EL (cell line): ENCODE measurements at places on chromosomes 5 and 9.

GRCh38 chr5:41755705-41756104 lies 114.5 kb downstream of the OXCT1 start:
- no peak for DNase-seq

DNA sequence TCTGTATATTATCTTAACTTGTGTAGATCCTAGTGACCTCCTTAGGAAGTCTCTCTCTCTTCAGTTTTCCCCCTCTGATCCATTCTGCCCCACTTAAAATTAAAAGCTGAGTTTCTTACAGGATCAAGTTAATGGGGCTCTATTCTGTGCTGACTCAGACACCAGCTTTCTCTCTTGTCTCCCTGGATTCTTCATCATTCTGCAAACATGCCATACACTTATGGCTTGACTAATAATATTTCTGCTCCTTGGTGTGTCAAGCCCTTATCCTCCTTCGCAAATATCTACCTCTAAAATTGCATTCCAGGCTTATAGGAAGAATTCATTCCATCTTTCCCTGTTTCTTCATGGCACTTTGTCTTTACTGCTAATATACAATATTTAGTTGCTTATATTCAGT lies 18.1 kb downstream of the LRRC70 start:
- DNase-seq = peak; percentile 24

DNA sequence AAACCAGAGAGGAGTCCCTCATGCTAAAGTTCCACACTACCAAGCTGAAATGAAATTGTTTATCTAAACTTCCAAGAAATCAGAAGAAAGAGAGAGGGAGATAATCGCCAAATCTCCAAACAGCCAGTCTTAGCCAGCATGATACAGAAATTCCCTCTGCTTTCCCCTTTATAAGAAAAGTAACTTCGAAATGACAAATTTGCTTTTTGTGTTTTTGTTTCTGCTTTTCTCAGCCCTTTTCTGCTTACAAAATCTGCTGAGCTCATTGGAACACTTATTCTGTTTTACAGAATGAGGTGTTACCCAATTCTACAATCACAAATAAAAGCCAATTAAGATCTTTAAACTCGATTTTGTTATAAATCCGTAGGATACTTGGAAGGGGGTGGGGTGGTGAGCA lies 72.9 kb downstream of the SFXN1 start:
- no peak for DNase-seq

DNA sequence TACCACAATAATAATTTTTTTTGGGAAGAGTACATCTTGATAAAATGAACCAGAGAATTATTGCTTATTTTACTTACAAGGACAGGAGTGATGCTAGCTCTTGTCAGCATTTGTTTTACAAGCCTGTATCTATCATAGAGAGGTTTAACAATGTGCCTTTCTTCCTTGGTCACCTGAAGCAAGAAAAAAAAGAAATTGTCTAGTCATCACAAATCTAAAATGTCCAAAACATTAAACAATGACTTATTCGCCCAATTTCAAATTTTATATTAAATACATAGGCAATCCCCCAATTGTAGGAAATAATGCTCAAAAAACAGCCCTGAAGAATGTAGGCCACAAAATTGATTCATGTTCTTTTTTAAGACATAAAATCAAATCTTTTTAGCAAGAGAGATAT lies 56.6 kb downstream of the PKD2L2 start:
- no peak for DNase-seq

DNA sequence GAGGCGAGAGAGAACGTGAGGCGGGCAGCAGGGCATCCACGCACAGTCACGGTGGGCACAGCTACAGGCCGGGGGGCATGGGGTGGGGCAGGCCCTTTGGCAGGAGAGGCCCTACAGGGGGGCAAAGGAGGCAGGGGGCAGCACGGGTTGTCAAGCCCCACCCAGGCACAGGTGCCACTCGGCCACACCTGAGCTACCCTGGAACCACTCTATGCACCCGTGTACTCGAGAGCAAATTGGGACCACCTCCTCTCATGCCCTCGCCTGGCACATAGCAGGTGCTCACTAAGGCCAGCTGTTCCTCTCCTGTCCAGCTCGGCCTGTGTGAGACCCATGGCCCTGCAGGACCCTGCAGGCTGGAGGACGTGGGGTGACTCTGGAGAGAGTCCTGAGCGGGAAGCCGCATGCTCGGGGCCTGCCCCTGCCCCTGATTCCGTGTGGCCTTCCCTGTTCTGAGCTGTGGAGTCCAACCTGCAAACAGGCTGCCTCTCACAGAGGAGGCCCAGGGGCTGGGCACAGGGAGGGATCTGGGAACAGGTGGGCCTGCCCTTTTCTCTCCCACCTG lies 31.4 kb upstream of the SARDH start:
- no peak for DNase-seq

DNA sequence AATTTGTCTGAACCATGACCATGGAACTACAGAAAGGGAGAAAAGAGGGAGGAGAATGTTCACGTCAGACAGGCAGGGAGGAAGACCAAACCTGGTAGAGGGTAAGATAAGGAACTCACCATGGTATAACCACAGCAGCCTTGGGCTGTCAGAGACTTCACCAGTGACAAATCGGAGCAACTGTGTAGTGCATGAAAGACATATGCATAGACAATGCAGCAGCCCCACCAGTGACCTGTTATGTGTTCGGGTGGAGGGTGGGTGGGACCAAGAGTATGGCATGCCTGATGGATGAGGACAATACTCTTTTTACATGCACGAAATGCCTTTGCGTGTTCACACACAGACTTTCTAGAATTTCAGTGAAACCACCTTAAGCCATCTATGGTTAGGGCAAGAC lies 221.8 kb upstream of the RASEF start:
- no peak for DNase-seq

DNA sequence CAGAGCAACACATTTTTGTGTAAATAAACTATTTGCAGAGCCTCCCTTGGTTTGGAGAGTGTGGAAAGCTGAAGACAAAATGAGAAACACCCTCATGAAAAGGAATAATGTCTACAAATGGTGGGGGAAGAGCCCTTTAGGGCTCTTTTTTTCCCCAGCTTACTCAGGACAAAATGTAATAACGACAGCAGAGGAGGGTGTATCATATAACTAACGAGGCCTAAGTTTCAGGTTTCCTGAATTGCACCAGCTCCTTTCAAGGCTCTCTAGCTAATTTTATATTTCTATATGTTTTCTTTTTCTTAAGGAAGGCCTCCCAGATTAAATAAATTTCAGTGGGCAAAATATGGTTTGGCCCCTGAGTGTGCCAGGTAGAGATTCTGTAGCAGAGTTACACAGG lies 116.3 kb downstream of the FEM1C start:
- DNase-seq = no peak

DNA sequence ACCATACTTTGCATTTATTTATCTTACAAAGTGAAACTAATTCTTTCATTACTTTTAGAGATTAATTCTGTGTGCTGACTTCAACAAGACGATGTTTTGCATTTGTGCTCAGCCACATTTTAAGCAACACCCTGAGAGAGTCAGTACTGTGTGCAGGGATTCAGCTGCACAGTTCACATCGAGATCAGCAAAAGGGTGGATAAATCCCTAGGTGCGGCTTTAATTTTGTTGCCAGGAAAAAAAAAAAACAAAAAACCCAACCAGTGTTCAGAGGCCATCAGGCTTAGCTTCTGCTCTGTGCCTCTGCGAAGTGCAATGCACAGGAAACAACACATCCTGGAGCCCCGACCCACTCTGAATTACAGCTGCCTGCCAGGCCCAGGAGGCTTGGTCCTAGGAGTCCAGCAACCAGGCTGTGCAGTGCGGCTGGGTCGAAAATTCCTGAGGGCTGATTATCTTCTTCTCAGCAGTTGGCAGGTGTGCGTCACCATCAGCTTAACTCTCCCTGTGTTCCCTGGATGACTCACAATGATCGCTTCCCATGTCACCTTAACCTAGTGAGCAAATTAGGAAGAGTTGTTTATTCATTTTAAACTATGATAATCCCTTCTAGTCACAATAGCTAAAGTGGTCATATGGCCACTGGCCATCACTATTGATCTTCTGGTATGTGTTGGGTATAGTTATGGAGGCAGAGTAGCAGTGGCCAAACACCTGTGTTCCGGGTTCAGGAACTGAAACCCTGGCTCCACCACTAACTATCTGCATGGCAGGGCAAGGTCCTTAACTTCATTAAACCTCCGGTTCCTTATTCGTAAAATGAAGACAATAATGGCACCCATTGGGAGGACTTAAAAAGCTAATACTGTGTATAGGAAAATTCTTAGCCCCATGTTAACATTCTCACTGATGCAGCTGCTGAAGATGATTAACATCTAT lies 31.2 kb upstream of the NDUFB6 start:
- DNase-seq = no peak

DNA sequence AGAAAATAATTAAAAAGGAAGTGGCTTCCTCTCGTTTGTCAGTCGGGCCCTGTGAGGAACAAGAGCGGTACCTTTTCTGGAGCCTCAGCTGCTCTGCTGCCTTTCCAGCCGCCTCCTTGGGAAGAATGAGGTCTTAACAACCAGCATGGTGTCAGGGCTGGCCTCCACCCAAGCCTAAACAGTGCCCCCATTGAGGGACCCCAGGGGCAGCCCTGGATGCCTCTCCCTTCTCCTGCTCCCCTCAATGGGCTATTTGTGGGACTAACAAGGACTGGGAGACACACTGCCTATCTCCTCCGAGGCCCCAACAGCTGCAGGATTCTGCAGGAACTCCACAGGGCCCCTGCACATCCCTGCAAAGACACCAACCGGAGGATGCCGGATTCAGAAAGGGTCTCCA lies 155.4 kb upstream of the MAP3K1 start:
- no peak for DNase-seq

- no peak for DNase-seq
Measured at GRCh38 chr5:158908425-158909220, 191.1 kb downstream of the EBF1 start.

GRCh38 chr9:121299467-121300282 lies 31.7 kb downstream of the GSN start:
- peak; percentile 50 for DNase-seq

GRCh38 chr5:108801776-108802175 lies 54.1 kb downstream of the FER start:
- peak; percentile 89 for DNase-seq

- no peak for DNase-seq
Measured at GRCh38 chr5:169875731-169876130, 104.6 kb downstream of the INSYN2B start.

DNA sequence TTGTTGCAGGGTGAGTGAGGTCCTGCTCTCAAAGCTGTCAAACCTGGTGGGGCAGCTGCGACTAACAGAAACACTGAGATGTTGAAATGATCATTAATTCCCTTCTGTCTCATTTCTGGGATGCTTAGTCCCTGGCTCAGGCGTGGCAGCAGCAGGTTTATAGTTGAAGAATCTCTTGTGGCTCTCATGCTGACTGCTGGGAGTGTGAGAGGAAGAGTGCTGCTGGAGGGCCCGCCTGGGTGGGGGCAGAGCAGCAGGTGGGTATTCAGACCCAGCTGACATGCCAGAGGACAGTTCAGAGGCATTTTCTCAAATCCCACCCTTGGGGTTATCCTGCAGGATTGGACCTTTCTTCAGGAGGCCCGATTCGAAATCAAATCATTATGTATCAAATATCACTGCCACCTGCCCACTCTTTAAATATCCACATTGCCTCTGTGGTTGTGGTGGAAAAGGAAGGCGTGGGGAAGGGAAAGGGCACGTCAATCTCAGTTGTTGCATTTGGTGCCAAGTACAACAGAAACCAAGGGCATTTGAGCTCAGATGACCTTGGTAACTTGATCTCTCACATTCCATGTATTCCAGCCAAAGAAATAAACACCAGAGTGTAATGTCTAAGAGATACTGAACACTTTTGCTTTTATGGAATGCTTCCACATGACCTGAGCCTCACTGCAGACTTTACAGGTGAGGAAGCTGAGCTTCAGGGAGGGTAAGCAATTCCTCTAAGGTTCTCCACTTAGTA lies 224.3 kb downstream of the AOPEP start:
- DNase-seq = peak; percentile 29

DNA sequence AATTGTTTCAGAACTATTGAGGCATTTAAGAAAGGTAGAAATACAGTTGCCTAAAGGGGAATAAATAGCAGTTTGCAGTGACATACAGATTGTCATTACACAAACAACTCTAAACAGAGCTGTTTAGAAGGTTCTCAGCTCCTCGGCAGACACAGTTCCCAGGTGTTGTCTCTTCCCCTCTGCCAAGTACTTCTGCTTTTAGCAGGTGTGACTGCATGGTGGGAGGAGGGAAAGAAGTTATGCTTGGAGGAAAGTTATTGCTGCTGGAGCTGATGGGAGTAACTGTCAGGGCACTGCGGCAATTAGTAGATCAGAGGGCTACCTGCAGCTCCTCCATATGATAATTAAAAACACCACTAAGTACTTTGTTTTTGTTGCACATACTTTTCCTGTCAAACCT lies 14.5 kb downstream of the EDIL3 start:
- no peak for DNase-seq

DNA sequence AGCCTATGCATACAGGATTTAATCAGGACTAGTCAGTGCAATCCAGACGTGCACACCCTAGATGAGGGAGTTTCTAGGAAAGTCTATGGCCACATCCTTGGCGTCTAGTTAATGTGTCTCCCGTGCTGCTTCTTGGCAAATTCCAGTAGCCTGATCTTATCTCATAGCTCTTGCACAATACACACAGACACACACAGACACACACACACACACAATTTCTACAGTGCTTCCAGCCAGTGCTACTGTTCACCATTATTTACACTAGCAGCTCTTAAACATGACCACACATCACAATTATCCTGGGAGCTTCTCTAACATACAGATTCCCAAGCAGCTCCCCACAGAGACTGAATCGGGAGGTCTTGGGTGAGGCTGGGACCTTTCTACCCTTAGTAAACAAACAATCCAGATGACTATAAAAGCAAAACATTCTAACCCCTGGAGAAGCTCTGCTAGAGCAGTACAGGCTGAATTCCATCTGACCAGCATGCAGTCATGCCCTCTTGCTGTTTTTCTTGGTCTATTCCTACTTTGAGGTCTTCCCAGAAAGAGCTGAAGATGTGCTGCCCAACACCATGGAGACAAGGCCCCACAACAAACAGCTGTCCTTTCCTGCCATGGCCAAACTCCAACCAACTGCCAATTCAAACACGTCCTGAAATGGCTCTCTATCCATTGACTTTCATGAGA lies 236.6 kb downstream of the DEPDC1B start:
- peak; percentile 21 for DNase-seq

- DNase-seq = no peak
Measured at GRCh38 chr9:36993933-36994764, 39.9 kb downstream of the PAX5 start.

- peak; percentile 51 for DNase-seq
Measured at GRCh38 chr9:21060919-21061561, 16.7 kb downstream of the IFNB1 start.

DNA sequence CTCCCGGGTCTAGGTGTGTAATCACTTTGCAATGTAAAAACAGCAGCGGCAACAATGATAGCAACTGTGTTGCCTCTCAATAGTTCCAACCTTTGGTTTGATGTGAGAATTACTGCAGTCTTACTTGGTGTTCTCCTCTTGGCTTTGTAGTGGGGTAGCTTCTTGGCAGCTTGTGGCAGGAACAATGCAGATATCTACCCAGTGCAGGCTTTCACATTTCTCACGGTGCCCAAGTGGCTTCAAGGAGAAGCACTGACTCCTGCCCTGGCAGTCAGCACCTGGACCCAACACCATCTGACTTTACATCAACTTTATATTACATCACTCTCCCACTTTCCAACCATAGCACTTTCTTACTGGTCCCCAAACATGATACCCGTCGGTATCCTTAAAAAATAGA lies 28.4 kb upstream of the TIFAB start:
- no peak for DNase-seq
